Activated T-helper 1 cell treated with anti-CD3 and anti-CD28 coated beads, Interleukin-2, amount 50 U/mL, for 16 hours (primary cell): ENCODE measurements at places on chromosomes 1 and 21.

DNA sequence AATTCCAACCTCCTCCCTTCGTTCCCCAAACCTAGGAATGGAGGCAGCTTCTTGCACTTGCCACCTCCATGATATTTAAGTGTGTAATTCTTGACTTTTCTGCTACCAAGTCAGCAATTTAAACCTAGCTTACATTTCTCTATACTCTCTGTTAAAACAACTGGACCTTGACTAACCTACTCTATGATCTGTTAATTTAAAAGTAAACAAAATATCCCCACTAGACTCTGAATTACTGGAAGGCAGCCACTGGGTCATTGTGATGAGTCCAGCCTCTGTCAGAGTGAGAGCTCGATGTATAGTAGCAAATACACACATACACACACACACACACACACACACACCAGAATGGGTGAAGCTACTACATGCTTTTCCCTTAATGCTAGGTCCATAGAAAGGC lies 40.0 kb upstream of the DHCR24 start:
- no peak for DNase-seq

- DNase-seq: no peak
These were observed 74.6 kb downstream of the NENF start for GRCh38 chr1:212507369-212507768.

DNA sequence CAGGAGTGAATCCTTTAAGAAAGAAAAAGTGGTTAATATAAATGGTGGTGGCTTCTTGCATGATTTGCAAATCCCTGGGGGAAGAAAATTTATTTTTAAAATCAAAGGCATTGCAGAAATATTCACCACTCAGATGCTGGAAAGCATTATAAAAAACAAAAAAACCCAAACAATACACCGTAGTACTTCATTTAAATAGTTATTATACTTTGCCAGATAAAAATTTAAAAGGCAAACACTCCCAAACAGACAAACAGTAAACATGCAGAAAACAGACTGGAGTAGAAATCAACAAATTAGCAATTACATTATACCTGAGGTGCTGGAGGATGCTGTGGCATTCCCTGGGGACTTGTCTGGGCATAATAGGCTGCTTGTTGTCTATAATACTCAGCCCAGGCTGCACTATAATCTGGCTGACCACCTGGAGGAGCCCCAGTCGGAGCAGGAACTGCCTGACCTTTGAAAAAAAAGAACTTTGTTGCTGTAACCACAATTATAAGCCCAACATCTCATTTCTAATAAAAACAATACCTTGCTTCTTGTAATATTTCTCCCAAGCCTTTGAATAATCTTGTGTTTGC lies 29.9 kb downstream of the FUBP1 start:
- DNase-seq: no peak

DNA sequence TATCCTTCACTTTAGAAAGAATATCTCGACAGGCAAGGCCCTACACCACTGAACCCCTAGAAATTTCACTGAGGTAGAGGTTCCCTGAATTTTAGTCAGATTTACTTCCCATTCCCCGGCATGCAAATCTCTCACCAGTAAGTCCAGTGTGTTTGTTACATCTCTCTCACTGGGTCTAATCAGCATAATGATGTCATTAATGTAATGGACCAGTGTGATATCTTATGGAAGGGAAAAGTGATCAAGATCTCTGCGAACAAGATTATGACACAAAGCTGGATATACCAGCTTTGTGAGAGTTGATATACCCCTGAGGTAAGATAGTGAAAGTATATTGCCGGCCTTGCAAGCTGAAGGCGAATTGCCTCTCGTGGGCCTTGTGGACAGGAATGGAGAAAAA lies 7.9 kb downstream of the RNU11 start:
- no peak for DNase-seq

- DNase-seq: no peak
These were observed 9.3 kb upstream of the KLHDC8A start for GRCh38 chr1:205365945-205366463.

DNA sequence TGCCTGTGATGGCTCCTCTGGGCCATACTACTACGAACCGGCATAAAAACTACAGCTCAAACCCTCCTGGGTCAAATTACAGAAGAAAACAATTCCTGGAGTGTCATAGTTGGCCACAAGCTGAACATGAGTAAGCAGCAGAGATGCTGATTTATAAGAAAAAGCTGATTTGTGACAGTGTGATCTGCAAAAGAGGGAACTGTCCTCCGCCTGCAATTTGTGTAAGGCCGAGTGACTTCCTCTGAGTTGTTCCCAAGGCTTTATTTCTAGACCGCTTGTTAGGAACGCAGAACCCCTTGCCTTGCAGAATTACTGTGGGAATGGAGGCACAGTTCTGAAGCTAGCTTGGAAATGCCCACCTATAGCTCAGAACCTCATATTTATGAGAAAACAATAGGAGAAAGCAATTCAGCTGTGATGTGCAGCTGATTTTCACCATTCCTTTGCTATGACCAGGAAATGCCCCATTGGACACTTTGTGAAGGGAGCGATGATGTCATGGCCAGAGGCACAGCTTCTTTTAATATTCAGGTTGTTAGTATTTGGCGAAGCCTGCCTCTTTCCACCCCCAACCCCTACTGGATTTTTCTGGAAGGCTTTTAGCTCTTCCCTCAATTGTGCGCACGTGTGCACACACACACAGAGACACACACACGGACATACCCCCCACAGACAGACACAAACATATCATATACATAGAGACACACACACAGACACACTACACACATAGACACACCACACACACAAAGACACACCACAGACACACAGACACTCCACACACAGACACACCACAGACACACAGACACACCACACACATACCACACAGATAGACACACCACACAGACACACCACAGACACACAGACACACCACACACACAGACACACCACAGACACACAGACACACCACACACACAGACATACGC lies 47.6 kb downstream of the IER5 start:
- no peak for DNase-seq

DNA sequence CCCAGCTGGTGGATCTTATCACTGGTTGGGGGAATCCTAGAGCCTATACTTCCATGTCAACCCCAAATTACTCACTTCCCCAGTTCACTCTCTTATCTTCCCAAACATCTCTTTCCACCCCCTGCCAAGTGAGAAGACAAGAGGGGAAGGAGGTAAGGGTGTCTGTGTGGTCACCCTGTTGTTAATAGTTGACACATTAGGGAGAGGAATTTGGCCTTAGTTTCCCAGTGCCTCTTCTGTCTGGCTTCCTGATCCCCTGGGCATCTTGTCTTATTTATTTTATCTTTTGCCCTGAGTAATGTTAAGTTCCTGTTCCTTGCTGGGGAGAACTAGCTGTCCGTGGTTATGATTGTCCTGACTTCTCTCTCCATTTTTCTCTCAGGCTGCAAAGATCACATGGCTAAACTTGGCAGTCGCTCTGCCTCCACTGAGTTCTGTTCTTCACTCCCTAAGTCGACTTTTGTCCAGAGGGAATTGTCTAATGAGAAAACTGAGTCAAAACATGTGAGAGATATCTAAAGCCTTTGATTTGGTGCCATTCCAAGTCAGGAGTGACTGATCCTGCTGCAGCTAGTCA lies 157.1 kb upstream of the SYT6 start:
- DNase-seq: no peak

GRCh38 chr1:219801156-219801820 lies 127.1 kb downstream of the SLC30A10 start:
- no peak for DNase-seq

DNA sequence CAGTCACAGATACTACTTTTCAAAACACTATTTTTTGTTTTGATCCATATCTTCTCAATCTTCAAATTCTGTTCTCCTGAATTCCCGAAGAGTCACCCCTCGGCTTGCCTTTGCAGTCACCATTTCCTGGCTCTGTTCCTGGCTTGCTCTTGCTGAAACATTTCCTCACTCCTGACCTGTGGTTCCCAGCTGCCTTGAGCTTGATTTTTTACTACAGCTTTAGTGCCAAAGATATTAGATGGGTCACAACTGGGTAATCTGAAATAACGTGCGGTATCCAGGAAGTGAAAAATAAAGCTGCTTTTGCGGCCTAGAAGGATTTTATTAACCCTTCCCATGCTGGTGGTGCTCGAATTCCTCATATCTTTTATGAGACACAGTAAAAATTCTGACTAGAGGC lies 318.8 kb downstream of the PCP4 start:
- DNase-seq: no peak

GRCh38 chr1:147611586-147611985 lies 58.7 kb downstream of the ACP6 start:
- no peak for DNase-seq

DNA sequence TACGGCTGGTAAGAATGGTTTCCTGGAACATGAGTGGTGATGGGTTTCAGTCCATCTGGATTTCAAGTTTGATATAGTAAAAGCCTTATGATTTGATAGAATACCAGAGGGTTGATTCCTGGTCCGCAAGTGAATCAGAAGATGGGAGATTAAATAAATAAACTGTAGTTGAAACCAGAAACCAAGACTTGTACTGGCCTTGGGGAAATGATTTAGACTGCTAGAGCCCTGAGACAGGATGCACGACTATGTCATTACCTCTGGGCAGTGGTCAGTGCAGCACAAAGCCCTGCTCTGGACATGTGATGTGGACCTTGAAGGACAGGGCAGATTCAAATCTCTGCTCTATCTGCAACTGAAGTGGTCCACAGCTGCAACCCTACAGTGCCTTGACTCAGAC lies 15.6 kb upstream of the FMOD start:
- DNase-seq: no peak

GRCh38 chr1:211732293-211732980 lies 57.0 kb upstream of the NEK2 start:
- no peak for DNase-seq

GRCh38 chr1:232995189-232995588 lies 44.8 kb downstream of the NTPCR start:
- no peak for DNase-seq

DNA sequence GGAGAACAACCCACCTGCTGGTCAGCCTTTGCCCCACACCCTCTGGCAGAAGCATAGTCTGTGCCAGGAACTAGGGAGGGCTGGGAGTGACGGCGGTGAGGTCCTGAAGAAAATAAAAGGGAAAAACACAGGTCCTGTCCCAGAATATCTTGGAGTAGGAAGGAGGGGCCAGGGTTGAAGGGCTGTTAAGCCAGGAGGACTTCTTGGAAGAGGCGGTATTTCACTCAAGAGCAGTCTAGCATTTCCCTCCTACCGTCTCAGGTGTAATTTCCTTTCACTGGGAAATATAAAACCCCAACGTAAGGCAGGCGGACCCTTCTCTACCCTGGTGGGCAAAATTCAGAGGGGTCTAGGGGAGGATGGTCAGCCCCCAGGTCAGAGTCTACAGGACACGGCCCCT lies 72.7 kb upstream of the TTC34 start:
- no peak for DNase-seq

GRCh38 chr1:234310460-234310817 lies 62.8 kb upstream of the COA6 start:
- no peak for DNase-seq

DNA sequence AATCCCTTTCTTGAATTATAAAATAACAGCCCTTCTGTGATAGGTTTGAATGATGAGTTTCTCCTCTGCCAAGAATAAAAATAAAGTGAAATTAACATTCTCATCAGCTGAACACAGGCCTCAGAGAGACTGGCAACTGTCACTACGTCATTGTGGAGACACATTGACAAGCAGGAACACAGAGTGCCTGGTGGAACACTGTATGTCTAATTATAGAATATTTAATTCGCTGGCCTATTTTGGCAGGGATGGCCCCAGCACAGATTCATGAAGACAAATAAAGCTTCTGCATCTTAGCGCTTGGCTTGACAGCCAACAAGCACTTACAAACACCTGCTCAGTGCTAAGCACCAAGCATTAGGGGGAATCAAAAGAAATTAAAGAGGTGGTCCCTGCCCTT lies 52.0 kb upstream of the SMYD2 start:
- DNase-seq: no peak

GRCh38 chr1:246367041-246367440 lies 140.0 kb downstream of the SMYD3 start:
- no peak for DNase-seq

DNA sequence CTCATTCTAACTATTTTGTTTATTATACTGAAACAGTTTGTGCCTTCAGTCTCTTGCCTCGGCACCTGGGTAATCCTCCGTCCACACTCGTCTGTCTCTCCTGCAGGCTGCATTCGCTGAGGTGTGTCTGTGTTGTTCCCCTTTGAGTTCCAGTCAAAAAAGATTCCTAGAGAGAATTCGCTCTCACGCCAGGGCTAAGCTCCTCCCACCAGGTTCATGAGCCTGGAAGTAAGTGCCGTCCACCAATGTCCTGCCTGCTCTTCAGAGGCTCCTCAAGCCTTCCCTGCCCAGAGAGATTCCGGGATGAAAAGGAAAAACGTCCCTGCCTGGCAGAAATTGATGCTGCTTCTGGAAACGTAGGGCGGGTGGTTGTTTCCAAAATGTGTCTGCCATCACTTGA lies 12.9 kb downstream of the KIAA2013 start:
- no peak for DNase-seq

DNA sequence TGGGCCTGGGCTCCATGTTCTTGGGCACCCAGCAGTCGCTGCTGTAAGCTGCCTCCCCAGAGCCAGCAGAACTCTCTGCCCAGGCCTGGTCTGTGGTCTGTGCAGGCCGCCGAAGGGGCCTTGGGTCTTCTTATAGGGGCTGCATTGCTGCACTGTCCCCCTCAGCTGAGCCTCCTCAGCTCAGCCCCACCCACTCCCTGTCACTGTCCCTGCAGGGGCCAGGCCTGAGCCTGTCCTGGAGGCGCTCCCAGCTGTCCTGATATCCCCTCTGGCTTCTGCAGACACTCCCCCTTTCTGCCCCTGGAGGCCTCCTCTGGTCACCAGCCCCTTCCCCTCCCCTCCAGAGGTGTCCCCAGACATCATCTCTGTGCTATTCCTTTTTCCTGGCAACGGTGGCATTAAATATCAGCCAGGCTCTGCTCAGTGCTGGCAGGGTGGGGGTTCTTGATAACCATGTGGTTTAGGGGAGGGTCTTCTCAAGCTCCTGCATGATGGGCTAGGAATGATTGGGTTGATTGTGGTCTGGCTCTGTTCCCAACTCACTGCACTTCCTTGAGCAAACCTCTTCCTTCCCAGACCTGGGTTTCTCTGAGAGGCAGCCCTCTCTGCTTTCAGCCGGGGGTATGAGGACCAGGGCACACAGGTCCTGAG lies 3.7 kb upstream of the FOXO6 start:
- DNase-seq: no peak

DNA sequence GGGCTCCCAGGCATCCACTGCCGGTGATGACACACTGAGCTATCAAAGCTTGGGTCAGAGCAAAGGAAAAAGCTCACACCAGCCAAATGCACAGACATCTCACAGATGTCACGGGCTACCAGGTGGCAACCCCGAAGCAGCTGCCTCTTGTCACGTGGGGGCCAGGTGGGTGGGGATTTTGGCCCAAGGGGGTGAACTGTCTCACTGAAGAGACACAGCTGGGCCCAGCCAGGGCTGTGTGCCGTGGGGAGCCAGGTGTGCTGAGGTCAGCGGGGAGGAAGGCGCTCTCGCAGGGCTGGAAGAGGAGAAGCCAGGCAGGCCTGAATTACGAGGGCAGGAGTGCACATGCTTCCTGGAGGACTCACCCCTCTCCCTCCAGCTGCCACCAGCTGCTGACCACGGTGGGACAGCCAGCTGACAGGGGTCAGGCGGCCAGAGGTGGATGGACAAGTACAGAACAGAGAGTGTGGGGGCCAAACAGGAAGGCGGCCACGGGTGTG lies 32.4 kb downstream of the KCNN3 start:
- no peak for DNase-seq
